RKO (cell line): ENCODE measurements at places on chromosomes 7 and 10.
A peak's percentile ranks its signal among the peaks of the same experiment; 100 is the strongest.

DNA sequence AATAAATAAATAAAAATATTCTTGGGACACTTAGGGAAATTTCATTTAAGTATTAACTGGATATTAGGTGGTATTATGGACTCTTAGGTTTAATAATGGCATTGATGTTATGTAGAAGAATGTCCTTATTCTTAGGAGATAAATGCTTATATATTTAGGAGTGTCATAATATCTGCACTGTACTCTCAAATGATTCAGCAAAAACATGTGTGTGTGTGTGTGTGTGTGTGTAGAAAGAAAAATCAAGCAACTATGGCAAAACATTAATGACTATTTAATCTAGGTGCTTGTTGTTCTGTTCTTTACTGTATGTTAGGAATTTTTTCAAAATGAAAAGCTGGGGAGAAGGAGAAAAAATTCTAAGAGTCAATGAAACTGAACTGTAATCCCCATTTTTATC is 3.9 kb downstream of the ASNS start:
- no peak for DNase-seq

DNA sequence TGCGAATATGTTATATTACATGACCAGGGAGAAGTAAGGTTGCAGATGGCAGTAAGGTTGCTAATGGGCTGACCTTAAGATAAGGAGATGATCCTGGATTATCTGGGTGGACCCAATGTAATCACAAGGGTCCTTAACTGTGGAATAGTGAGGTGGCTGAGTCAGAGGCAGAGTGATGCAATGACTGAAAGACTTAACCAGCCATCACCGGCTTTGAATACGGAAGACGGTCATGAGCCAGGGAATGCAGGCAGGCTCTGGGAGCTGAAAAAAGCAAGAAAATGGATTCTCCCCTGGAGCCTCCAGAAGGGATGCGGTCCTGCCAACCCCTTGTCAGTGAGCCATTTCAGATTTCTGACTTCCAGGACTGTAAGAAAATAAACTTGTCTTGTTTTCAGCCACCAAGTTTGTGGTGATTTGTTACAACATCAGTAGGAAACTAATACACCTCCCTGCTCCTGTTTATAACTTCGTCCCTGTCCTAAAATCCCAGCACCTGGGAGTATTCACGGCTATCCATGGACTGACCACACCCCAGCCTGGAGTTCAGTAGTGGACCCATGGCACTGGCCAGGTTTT is 4.6 kb upstream of the C10orf95 start:
- DNase-seq: peak; percentile 70

DNA sequence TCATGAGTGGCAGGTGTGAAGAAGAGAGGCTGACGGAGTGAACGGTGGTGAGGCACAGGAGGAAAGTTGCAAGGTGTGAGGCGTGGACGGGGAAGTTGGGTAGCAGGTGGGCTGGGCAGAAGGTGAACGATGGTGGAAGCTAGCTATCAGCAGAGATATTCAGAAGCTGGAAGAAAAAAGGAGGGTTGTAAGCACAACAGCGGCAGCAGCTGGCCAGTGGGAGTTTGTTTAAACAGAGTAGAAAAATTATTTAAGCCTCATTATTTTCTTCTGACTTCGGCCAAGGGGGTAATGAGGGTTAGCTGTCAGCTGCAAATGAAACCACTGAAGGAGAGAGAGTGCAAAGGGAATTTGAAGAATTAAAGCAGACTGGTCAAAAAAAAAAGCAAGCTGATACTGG is 62.1 kb upstream of the PRKAR2B start:
- DNase-seq: no peak

DNA sequence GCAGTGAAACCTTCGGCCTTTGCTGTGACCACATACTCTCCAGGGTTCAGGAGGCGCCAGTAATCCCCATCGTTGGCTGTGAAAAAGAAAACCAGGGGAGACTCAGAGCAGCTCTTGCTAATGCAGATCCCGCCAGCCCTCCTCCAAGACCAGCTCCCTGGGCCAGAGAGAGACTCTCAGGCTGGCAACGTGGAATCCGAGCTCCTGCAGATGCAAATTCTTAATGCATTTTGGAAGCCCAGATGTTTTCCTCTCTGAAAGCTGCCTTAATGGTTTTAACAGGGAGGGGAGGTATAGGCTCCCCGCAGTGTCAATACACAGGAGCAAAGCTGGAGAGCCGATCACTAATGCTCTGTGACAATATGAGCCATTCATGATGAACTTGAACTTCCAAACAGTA is 80.8 kb downstream of the GPR26 start:
- DNase-seq: no peak

DNA sequence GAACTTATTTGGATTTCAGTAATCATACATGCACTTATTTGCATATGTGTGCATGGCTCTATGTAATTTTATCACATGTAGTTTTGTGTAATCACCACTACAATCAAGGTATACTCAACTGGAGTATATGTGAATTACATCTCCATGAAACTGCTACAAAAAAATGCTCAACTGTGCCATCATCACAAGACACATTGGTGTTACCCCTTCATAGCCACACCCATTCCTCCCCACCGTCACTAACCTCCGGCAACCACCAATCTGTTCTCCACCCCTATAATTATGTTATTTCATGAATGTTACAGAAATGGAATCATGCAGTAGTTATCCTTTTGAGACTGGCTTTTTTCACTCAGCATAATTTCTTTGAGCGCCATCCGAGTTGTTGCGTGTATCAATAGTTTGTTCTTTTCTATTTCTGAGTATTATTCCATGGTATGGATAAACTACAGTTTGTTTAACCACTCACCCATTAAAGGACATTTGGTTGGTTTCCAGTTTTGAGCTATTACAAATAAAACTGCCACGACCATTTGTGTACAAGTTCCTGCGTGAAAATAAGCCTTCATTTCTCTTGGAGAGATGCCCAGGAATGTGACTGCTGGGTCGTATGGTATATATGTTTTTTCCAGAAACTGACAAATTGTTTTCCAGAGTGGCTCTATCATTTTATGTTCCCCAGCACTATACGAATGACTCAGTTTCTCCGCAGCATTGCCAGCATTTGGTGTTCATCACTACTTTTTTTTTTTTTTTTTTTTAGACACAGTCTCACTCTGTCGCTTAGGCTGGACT is 11.3 kb upstream of the SMO start:
- no peak for DNase-seq

GRCh38 chr10:49666054-49666615 is 13.3 kb upstream of the C10orf53 start:
- no peak for DNase-seq

GRCh38 chr7:47666164-47666862 is 84.4 kb upstream of the TNS3 start:
- no peak for DNase-seq

GRCh38 chr10:8346861-8347260 is 292.4 kb downstream of the GATA3 start:
- no peak for DNase-seq

GRCh38 chr7:149753375-149754233 is 19.8 kb downstream of the ZNF467 start:
- DNase-seq: no peak

GRCh38 chr7:104878577-104878976 is 135.4 kb upstream of the KMT2E start:
- DNase-seq: no peak

- no peak for DNase-seq
Measured at GRCh38 chr10:35765066-35765527, 123.0 kb upstream of the FZD8 start.

DNA sequence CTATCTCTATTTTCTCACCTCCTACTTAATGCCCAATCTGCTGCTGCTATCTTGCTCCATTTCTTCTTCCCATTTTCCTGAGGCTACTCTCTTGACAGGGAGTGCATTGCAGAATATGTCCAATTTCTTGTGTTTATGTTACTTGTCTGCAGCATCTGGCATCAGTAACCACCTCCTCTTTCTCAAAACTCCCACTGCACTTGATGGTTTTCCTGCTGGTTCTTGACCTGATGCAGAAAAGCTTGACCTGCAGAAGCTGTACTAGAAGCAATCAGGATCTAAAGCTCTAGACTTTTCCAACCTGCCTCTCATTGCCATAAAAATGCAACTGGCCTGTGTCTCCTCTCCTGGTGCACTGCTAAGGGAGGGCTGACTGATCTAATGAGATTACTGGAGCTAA is 287.8 kb downstream of the ZEB1 start:
- no peak for DNase-seq

- DNase-seq: no peak
Measured at GRCh38 chr10:80108576-80109239, 23.8 kb upstream of the PLAC9 start.

- DNase-seq: no peak
Measured at GRCh38 chr7:111937163-111937562, 269.0 kb downstream of the DOCK4 start.

DNA sequence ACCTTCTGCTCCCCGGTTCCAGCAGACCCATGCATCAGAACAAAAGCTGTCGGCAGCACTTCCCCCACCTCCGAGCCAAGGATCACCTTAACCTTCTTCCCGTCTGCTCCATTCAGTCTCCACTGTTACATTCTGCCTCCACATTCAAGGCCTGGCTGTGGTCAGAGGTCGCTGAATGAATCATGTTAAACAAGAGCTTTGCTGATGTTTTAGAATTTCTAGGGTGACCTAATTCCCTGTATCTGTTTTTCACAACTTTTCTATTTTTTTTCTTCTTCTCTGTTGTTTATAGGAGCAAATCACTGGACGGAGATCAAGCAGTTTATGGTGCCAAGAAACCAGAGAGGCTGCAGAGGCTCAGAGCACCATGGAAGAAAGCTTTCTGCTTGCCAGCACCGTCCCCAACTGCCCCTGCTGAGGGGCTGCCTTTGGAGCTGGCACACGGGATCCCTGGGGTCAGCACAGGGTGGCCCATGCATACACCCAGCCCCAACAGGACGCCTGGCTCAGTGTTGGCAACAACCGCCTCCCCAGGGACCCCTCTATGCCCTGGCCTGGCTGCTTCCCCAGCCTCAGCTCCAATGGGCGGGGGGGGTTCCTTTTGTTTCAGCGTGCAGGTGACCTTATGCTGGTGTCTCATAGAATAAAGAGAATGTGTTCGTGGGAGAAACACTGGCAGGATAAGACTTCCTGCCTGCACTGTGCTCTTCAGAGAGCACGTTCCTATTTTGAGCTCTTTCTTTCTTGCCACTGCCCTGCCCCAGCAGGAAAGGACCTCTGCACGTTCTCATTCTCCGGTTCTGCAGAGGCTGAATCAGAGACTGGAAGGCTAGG is 182.7 kb upstream of the LYZL2 start:
- no peak for DNase-seq

GRCh38 chr10:45513551-45513950 is 139.5 kb downstream of the ALOX5 start:
- no peak for DNase-seq

- DNase-seq: no peak
Measured at GRCh38 chr7:133534816-133535215, 281.9 kb downstream of the EXOC4 start.

GRCh38 chr10:71063401-71063800 is 149.0 kb upstream of the UNC5B start:
- no peak for DNase-seq

DNA sequence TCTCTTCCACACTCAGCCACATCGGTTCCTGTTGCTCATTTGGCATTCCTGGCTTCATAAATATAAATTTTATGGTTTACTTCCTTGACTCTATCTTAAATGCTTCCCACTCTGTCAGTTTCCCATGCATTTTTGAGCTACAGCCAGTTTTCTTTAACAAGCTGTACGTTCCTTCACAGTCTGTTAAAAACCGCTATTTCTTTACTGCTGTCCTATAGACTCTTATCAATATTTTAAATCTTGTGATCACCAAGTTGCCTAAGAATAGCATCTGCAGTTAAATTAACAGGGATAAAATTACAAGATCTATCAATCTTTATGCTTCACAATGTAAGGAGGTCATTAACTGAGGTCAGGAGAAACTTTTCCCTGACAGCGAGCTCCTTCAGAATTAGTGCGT is 103.1 kb upstream of the RHOBTB1 start:
- no peak for DNase-seq

DNA sequence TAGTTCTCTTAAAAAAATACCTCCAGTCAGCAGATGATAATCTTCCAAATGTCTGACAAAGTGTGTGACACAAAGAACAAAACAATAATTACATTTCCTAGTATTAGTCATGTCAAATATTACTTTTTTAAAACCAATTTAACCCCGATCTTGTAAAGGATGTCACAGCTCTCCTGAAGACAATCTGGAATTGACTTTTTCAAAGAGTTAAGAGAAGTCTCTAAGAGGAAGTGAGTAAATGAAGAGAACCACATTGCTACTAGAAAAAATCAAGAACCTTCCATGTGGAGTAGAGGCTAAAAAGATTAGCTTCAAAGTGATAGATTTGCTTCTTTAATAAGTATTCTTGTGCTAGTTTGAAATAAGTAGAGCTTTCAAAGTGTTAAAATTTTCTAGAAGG is 218.2 kb upstream of the IMMP2L start:
- DNase-seq: no peak

DNA sequence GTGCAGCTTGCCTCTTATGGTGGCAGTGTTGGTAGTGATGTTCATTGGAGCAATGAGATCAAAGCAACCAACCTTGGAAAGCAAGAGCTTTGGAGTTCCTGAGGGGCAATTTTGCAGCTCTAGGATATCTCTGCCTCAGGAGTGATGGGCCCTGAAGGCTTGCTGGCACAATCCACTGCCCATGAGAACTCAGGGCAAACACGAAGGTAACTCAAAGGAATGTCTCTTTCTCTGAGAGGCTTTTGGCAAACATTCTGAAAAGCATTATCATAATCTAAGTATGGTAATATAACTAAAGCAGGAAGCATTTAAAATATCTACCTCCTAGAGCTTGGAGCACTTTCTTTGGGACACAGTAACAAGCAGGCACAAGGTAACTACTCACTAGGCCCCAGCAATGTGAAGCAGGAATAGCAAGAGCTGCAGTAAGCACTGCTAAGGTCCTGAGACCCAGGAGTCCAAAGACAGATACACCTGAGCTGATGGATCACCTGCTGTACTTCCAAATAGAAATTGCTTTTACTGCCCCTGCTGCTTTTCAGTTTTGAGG is 103.1 kb downstream of the NRF1 start:
- DNase-seq: no peak

DNA sequence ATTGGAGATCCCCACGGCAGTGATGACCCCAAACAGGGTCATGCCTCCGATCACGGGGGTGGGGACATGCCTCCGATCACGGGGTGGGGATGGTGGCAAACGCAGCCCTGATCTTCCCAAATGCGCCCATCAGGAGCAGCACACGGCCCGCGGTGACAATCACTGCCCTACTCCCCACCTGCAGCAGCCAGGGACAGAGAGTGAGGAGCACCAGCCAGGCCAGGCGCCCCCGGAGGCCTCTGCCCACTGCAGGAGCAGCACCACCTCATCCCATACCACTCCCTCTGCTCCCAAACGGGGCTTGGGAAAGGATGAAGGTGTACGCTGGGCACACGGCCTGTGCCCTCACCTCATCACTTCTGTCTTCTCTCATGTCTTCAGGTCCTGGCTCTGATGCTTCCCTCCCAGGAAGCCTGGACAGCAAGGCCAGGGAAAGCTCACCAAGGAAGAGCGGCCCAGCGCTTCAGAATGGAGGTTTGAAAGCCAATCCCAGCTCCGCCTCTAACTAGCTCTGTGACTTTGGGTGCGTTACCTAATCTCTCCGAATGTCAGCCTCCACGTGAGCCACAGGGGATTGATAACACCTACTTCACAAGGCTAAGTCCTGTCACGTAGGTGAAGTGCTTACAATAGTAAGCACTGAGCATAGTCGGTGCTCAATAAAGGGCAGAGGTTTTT is 37.1 kb downstream of the STRA8 start:
- DNase-seq: no peak
